ENCODE measurements at places on chromosomes 4 and X.

GRCh38 chr4:144181391-144181790 lies 40.9 kb upstream of the GYPA start:
- no peak for DNase-seq

- DNase-seq: no peak
Observed at GRCh38 chr4:151600432-151600831, 160.4 kb downstream of the GATB start.

DNA sequence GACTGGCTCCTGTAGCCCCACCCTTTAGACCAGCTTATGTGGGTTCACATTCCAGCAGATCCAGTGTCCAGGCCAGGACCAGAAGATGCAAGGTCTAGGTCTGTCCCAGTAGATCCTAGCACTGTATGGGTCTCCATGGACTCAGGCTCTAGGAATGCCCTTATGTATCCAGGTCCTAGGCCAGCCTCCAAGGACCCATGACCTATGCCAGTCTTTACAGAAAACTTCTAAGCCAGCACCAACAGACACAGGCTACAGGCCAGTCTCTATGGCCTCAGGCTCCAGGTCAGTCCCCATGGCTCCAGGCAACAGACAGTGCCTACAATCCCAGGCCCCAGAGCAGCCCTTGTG lies 45.2 kb upstream of the MAGED4 start:
- no peak for DNase-seq

DNA sequence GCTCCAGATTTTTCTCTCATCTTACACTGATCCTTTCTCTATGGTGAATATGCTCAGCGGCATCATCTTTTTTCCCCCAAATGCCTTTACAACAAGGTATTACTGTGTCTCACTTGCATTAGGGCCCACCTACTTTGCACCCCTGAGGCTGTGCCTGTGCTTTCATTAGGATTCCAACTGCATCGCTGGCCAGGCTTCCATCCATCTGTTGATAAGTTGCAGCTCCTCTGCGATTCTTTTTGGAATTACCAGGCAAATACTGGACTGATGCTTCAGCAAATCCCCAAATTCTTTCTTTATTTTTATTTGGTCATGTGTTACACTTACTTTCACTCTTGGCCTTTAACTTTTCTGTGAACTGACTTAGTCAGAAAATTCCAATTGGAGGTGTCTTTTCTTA lies 77.3 kb downstream of the AFF2 start:
- DNase-seq: no peak

- no peak for DNase-seq
Observed at GRCh38 chr4:187354740-187355139, 631.1 kb upstream of the FAT1 start.

GRCh38 chr4:127309369-127310102 lies 323.2 kb upstream of the INTU start:
- no peak for DNase-seq

GRCh38 chr4:38177641-38178391 lies 217.6 kb downstream of the PTTG2 start:
- DNase-seq: no peak

- DNase-seq: peak; percentile 59
Observed at GRCh38 chrX:9342561-9343051, 122.3 kb upstream of the TBL1X start.

Measured in activated CD4-positive, CD25-positive, alpha-beta regulatory T cell treated with anti-CD3 and anti-CD28 coated beads, Interleukin-2, amount 50 U/mL, for 72 hours (primary cell).